Endodermal cell (in vitro differentiated cells): ENCODE measurements at places on chromosomes 12 and 14. TPM values are rescaled to one million over a fixed set of nuclear protein-coding genes. Genes with fewer than 3 reads are reported as not detected.

Gene MMP17
- total RNA-seq, result 10.9 to 21.9 TPM (median 14.2 TPM) in 3 replicates

Gene TMEM229B
- 0.31 to 1.5 TPM (median 0.88 TPM) in 3 replicates for total RNA-seq

Gene HOXC10
- total RNA-seq, result not detected in 2 replicates

Gene CFAP73
- not detected in 2 replicates for total RNA-seq

Gene TC2N
- total RNA-seq, result 17.0 to 25.0 TPM (median 19.5 TPM) in 3 replicates

Gene CYP27B1
- total RNA-seq, result 1.4 and 3.1 TPM in 2 replicates

Gene ARL6IP4
- total RNA-seq, result 136 to 158 TPM (median 143 TPM) in 3 replicates

DNA sequence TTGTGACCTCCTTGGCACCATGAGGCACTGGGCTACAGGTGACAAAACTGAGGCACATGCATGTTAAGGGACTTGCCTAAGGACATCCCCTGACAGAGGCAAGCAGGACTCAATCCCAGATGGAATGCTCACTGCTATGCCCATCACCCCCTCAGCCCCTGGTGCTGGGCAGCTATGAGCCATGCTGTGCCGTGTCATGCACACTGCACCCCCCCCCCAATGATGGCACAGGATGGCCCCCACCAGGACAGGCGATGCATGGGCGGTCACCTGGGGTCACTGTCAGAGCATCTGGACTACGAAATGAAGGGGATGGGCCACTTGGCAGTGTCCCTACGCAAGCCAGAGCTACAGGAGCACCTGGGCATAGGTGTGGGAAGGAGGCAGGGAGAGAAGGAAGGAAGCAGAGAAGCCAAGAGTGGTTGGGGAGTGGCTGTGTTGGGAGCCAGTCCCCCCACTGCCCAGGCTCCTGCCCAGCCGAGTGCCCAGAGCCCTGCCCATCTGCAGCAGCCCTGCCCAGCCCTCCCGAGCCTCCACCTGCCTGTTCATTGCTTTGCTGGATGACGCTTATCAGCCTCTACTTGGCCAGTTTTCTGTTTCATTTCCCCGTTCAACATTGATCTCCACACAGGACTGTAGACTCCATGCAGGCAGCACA lies 84.9 kb upstream of the DIO3 start:
- H3K4me3 ChIP-seq, result no peak overlapping the region
- H3K4me1 ChIP-seq, result no peaks in the 10 kb centered on the region
- H3K36me3 ChIP-seq, result no peaks in the 10 kb centered on the region
- no peak overlapping the region for H3K27ac ChIP-seq
- peak; percentile 39 for DNase-seq

GRCh38 chr14:90088176-90088575 lies 26.4 kb downstream of the KCNK13 start:
- H3K36me3 ChIP-seq, result no peaks in the 10 kb centered on the region
- peaks cover 4% of the 10 kb centered on the region for H3K27me3 ChIP-seq
- no peak overlapping the region for H3K4me3 ChIP-seq
- no peak for DNase-seq
- peaks cover 5% of the 10 kb centered on the region for H3K4me1 ChIP-seq

- no peaks in the 10 kb centered on the region for H3K27me3 ChIP-seq
- H3K4me1 ChIP-seq, result no peaks in the 10 kb centered on the region
- no peak for DNase-seq
- no peak overlapping the region for H3K27ac ChIP-seq
Measured at GRCh38 chr14:84809158-84809557, 720.8 kb upstream of the FLRT2 start.

DNA sequence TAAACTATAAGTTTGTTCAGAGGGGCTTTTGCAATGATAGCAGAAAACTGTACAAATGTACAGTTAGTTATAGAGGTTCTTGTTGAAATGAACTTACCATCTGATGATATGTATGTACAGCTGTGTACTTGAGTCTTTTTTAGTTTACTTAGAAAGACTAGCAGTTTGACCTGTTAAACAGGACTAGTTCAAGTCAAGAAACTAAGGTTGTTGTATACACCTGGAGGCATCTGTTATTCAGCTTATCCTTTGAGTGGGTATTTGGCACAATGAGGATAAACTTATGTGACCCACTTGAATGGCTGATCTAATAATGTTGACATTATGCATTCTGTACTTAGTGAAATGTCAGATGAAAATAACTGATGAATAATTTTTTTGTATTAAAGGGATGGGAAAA lies 13.4 kb downstream of the MTERF2 start:
- H3K27ac ChIP-seq, result no peak overlapping the region
- no peaks in the 10 kb centered on the region for H3K27me3 ChIP-seq
- no peaks in the 10 kb centered on the region for H3K4me1 ChIP-seq
- no peak overlapping the region for H3K4me3 ChIP-seq
- H3K36me3 ChIP-seq, result peaks cover 44% of the 10 kb centered on the region

GRCh38 chr12:101803978-101804377 lies 26.8 kb downstream of the GNPTAB start:
- H3K27me3 ChIP-seq, result no peaks in the 10 kb centered on the region
- H3K4me1 ChIP-seq, result no peaks in the 10 kb centered on the region
- H3K27ac ChIP-seq, result no peak overlapping the region
- no peak for DNase-seq
- H3K36me3 ChIP-seq, result no peaks in the 10 kb centered on the region
- H3K4me3 ChIP-seq, result no peak overlapping the region

DNA sequence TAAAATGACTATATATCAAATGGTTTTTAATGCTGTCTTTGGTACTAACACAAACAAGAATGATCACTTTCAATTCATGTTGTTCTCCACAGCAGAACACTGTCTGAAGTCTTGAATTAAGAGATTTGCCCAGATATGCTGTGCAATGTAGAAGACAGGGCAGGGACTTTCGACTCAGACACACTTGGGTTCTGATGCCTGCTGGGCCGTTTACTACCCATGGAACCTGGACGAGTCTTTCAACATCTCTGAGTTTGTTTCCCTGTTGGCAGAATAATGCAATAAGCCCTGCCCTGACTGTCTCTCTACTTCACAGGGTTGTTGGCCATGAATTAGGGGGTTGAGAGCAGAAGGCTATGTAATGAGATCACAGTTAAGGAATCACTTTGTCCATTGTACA lies 162.6 kb upstream of the TMPO start:
- no peaks in the 10 kb centered on the region for H3K27me3 ChIP-seq
- H3K4me1 ChIP-seq, result peaks cover 2% of the 10 kb centered on the region
- no peak overlapping the region for H3K27ac ChIP-seq
- no peaks in the 10 kb centered on the region for H3K36me3 ChIP-seq

- H3K4me1 ChIP-seq, result peaks cover 3% of the 10 kb centered on the region
- peak overlapping the region; percentile 4 for H3K27ac ChIP-seq
- no peaks in the 10 kb centered on the region for H3K27me3 ChIP-seq
- DNase-seq, result no peak
Measured at GRCh38 chr14:93693914-93694313, 94.4 kb downstream of the PRIMA1 start.

GRCh38 chr14:91755570-91756295 lies 23.8 kb upstream of the CATSPERB start:
- H3K4me3 ChIP-seq, result no peak overlapping the region
- H3K4me1 ChIP-seq, result peaks cover 6% of the 10 kb centered on the region
- H3K36me3 ChIP-seq, result no peaks in the 10 kb centered on the region
- H3K27ac ChIP-seq, result no peak overlapping the region
- DNase-seq, result no peak
- no peaks in the 10 kb centered on the region for H3K27me3 ChIP-seq

DNA sequence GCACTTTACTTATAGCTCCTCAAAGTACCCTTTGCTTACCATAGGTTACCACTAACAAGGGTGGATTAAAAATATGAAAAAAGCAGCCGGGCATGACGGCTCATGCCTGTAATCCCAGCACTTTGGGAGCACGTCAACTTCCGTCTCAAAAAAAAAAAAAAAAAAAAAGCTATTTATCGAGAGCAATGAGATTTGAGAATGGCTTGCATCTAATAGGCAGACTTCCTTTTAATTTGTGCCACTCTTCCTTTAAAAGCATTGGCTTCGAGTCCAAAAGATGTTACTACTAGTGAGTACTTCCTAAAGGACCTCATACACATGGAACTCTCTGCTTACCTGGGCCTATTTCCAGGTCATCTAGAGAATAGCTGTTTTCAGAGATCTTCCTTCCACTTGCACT lies 38.5 kb upstream of the CERS5 start:
- H3K4me1 ChIP-seq, result no peaks in the 10 kb centered on the region
- peaks cover 49% of the 10 kb centered on the region for H3K36me3 ChIP-seq
- no peaks in the 10 kb centered on the region for H3K27me3 ChIP-seq
- H3K27ac ChIP-seq, result no peak overlapping the region

DNA sequence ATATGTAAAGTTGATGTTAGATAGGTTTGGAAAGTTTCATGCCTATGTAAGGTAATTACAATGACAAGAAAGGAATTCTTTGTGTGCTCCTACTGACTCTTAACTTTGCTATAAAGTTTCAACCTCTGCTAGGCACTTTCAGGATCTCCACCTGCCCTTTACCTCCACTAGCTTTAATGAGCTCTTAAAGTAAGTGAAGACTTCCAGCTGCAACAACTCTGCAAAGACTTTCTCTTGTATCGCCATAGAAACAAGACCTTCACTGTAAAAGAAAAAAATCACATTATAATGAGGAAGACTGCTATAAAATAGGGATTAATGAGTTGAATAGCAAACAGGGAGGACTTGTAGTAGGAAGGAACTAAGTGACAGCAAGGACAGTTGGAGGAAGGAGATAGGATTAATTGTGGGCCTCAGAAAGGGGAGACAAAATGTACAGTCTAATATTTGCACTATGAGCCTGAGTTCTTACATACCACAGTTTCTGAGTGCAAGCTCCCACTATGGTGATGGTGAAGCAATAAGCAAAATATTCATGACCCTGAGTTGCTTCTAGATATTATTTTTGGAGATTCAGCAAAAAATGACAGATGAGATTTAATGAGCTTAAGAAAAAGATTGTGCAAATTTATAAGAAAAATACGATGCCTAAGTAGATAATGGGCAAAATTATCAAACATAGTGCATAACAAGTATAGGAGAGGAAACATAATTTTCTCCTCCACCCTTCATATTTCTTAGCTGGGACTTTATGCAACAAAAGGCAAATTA lies 66.7 kb downstream of the DHRS2 start:
- H3K27me3 ChIP-seq, result no peaks in the 10 kb centered on the region
- H3K4me1 ChIP-seq, result no peaks in the 10 kb centered on the region
- H3K4me3 ChIP-seq, result no peak overlapping the region
- no peak overlapping the region for H3K27ac ChIP-seq

DNA sequence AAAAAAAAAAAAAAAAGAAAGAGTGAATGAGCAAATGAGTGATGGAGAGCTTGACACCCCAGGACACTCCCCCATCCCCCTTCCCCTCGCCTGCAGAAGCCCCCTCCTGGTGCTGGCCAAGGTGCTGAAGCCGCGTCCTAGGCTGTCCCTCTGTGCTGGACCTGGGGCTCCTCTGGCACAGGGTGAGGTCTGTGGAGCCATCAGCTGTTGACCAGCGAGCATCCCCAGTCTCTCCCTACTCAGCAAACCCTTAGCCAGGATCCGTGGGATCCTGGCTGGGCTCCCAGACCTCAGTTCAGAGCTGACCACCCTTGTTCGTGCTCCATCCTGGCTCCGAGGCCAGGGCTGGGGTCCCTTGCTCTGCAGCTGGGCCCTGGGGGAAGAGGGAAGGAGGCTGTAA lies 5.4 kb upstream of the KIF26A start:
- H3K36me3 ChIP-seq, result no peaks in the 10 kb centered on the region
- no peak overlapping the region for H3K27ac ChIP-seq
- peak; percentile 87 for DNase-seq
- no peak overlapping the region for H3K4me3 ChIP-seq
- H3K4me1 ChIP-seq, result no peaks in the 10 kb centered on the region

GRCh38 chr12:15535352-15535781 lies 213.1 kb downstream of the PTPRO start:
- H3K27me3 ChIP-seq, result no peaks in the 10 kb centered on the region
- H3K4me3 ChIP-seq, result no peak overlapping the region
- no peak overlapping the region for H3K27ac ChIP-seq
- no peak for DNase-seq
- H3K4me1 ChIP-seq, result no peaks in the 10 kb centered on the region

GRCh38 chr12:954741-955140 lies 5.2 kb upstream of the RAD52 start:
- no peak overlapping the region for H3K4me3 ChIP-seq
- no peak for DNase-seq
- no peaks in the 10 kb centered on the region for H3K4me1 ChIP-seq
- no peak overlapping the region for H3K27ac ChIP-seq

DNA sequence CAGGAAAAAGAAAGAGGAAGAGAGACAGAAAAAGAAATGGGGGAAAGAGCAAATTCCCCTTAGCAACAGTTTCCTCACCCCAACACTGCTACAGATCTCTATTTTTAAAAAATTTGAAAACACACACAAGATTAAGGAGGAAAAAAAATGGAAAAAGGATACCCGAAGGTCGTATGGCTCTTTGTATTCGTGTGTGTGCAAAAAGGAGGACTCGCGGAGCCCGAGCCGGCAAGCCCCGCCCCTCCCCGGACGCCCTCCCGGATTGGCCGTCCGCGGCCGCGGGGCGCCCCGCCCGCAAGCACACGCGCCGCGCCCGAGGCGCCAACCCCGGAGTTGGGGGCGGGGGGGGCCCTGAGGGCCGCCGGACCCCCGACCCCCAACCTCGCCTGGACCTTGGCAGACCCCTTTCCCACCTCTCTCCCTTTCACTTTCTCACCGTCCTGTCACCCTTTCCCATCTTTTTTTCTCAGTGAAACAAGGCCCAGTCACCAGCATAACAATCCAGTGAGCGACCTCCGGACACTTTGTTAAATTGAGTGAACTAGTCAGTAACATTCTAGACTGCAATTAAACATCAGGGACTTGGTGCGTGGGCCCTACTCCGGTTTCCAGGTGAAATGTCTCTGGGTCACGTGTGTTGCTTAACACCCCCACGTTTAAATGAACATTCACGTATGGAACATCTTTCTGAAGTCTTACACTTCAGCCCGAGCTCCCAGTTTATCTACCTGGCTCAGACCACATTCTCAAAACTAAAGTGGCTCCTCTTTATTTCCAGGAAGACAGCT lies at the start of gene C14orf93:
C14orf93 (minus strand) TSS at position 205 of the 788 bp plus-strand sequence. CDS start 11,120 bp downstream, outside the sequence.
- DNase-seq, result peak; percentile 88
- H3K27me3 ChIP-seq, result no peaks in the 10 kb centered on the region
- no peaks in the 10 kb centered on the region for H3K36me3 ChIP-seq
- H3K27ac ChIP-seq, result peak within 1 kb of the TSS; percentile 30
- H3K4me3 ChIP-seq, result peak within 1 kb of the TSS; percentile 74
- peaks cover 4% of the 10 kb centered on the region for H3K4me1 ChIP-seq

DNA sequence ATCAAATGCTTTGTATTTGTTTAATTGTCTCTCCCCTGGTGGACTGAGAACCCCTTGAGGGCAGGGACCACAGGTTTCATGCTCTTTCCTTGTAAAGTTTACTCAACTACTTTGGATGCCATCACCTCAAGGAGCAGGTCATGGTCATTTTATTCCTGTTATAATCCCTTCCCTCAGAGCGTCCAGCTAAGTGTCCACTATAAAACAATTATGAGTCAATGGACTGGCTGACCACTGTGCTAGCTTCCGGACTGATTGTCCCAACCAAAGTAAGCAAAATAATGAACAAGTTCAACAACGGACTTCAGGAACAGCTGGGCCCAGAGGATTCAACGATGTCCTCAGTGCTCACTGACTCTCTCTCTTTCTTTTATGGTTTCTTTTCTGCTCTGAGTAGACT lies 18.2 kb downstream of the AK7 start:
- no peak overlapping the region for H3K4me3 ChIP-seq
- H3K36me3 ChIP-seq, result no peaks in the 10 kb centered on the region
- no peaks in the 10 kb centered on the region for H3K27me3 ChIP-seq
- no peak for DNase-seq
- H3K4me1 ChIP-seq, result no peaks in the 10 kb centered on the region

GRCh38 chr12:53128780-53129569 lies 25.7 kb downstream of the SOAT2 start:
- H3K4me1 ChIP-seq, result no peaks in the 10 kb centered on the region
- no peaks in the 10 kb centered on the region for H3K36me3 ChIP-seq
- no peak overlapping the region for H3K27ac ChIP-seq
- DNase-seq, result no peak
- H3K27me3 ChIP-seq, result peaks cover 12% of the 10 kb centered on the region

GRCh38 chr14:104356020-104356737 lies 217.8 kb downstream of the KIF26A start:
- H3K27ac ChIP-seq, result no peak overlapping the region
- H3K4me1 ChIP-seq, result no peaks in the 10 kb centered on the region
- no peaks in the 10 kb centered on the region for H3K27me3 ChIP-seq
